Muscle of leg (tissue), 16 donors: ENCODE measurements at places on chromosomes 12 and 14. TPM values are rescaled to one million over a fixed set of nuclear protein-coding genes. Genes with fewer than 3 reads are reported as not detected.

Gene EIF2S3B
- 0.71 TPM for total RNA-seq

Gene WSCD2
- 3.7 TPM for total RNA-seq

Gene MORN3
- 0.13 TPM for total RNA-seq

Gene MYF6
- 105 TPM for total RNA-seq

Gene TAS2R8
- 0.04 TPM for total RNA-seq

Gene POTEG
- total RNA-seq = not detected

Gene PRH2
- not detected for total RNA-seq

Gene PPP1R12A
- 91.6 TPM for total RNA-seq

Gene HEATR5A
- total RNA-seq = 26.0 TPM

Gene PLEKHG7
- 0.18 TPM for total RNA-seq

Gene NEDD1
- total RNA-seq = 26.5 TPM

Gene ANP32D
- total RNA-seq = not detected

Gene RFX4
- 0.09 TPM for total RNA-seq

Gene FAM177A1
- total RNA-seq = 31.3 TPM

Gene FAM186B
- total RNA-seq = 0.18 TPM

Gene CYP46A1
- total RNA-seq = 2.3 TPM

Gene AMDHD1
- total RNA-seq = 0.27 TPM
